ENCODE measurements at places on chromosomes 7 and 10. TPM values are rescaled to one million over a fixed set of nuclear protein-coding genes. Genes with fewer than 3 reads are reported as not detected.

- no peak for DNase-seq
Measured at GRCh38 chr10:117716889-117717288, 174.3 kb downstream of the EMX2 start.

DNA sequence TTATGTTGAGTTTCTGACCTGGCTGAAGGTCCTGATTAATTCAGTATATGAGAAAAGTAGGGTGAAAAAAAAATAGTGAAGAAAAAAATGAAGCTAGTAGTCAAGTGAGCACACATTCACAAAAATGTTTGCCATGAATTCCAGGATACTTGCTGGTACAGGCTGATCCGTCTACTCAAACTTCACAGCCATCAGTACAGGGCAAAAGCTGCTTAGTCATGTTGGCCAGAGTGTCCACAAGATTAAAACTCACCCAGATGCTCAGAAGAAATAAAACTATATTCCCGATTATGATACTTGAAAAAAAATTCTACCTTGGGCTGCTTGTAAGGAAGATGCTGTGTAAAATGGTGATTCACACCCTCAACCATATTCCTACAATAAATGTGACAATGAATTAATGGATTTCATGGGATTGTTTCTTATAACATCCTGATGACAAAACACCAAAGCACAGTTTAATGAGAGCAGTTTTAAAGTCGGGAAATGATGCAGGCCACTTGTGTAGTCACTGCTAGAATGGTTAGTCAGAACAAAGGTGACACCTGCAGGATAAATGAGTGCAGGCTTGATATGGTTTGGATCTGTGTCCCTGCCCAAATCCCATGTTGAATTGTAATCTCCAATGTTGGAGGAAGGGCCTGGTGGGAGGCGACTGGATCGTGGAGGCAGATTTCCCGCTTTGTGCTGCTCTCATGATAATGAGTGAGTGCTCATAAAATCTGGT is 49.2 kb upstream of the ANKRD1 start:
- peak; percentile 60 for DNase-seq

DNA sequence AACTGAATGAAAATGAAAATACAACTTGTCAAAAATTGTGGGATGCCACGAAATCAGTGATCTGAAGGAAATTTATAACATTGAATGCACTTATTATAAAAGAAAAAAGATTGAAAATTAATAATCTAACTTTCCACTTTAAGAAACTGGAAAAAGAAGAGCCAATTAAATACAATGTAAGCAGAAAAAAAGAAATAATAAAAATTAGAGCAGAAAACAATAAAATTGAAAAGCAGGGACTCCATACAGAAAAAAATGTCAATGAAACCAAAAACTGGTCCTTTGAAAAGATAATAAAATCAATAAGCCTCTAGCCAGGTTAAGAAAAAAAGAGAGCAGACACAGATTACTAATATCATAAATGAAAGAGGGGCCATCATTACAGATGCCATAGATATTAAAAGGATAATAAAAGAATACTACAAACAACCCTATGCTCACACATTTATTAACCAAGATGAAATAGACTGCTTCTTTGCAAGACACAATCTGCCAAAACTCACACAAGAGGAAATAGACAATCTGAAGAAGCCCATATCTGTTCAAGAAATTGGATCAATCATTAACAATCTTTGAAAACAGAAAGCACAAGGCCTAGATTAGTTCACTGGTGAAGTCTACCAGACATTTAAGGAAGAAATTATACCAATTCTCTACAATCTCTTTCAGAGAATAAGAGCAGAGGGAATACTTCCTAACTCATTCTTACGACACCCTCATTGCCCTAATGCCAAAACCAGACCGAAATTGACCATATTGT is 233.8 kb upstream of the NEBL start:
- no peak for DNase-seq

GRCh38 chr10:130935128-130935439 is 376.4 kb downstream of the TCERG1L start:
- DNase-seq = no peak

GRCh38 chr7:55019191-55019690 is 424 bp downstream of the EGFR start:
- peak; percentile 20 for DNase-seq

DNA sequence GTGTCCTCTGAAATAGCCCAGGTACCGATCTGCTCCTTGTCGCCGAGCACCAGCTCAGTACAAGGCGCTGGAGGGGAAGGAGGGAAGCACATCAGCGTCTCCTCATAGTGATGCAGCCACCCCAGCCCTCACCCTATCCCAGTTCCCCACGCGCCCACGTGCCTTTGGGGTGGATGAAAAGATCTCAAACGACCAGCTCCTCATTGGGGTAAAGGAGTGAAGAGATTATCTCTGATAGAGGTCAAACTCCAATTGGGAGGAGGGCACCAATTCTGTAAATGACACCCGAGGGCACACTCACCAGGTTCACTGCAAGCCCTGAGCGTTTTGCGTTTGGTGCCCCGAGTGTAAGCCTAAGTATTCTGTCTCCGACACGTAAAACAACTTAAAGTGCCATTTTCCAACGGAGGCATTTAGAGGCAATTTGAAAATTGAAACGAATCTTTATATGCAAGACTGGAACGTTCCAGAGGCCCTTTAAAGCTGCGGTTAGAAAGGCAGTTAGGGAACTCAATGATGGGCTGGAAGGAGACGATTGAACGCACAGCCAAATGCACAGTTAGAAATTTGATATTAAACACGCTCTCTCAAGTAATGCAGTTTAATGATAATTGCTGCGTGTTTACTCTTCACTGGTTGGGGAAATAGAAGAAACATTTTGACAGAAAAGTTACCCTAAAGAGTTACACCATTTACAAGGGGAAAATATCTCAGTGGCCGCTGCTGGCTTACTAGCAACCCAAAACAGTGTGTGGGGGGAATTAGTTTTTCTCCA is 8.9 kb upstream of the EMX2 start:
- no peak for DNase-seq

DNA sequence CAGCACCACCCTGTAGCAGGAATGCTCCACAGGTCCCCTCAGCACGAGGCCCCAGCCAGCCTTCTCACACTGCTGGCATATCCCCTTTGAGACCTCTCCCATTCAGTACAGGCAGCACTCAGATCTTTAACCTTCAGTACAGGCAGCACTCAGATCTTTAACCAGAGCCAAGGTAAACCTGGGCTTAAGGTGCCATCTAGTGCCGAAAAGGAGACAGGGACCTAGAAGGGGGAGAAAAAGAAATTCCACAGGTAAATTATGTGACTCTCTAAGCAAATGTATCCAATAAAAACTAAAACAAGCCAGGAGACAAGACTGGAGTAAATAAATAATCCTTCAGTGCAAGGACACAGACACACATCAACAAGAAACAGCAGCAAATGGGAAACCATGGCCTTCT is 358.6 kb downstream of the PTPRN2 start:
- no peak for DNase-seq

- DNase-seq = peak; percentile 31
Measured at GRCh38 chr10:24209946-24210491, 1.1 kb downstream of the KIAA1217 start.

GRCh38 chr7:24756545-24757352 is 515 bp downstream of the GSDME start:
- peak; percentile 63 for DNase-seq

Gene OR6V1
- not detected for total RNA-seq

Gene SLC18A3
- not detected for total RNA-seq

Gene JCAD
- 46.2 TPM for total RNA-seq

- DNase-seq = no peak
Measured at GRCh38 chr7:4835398-4836205, 26.2 kb downstream of the PAPOLB start.

Gene RNF133
- total RNA-seq = 0.60 TPM

- DNase-seq = no peak
Measured at GRCh38 chr7:22250390-22250789, 106.6 kb downstream of the RAPGEF5 start.

GRCh38 chr10:69916118-69916517 is 114.4 kb downstream of the COL13A1 start:
- DNase-seq = no peak

GRCh38 chr10:90912854-90913479 is 7.9 kb downstream of the ANKRD1 start:
- peak; percentile 53 for DNase-seq

GRCh38 chr10:102634686-102635085 is 9.6 kb upstream of the TRIM8 start:
- no peak for DNase-seq

DNA sequence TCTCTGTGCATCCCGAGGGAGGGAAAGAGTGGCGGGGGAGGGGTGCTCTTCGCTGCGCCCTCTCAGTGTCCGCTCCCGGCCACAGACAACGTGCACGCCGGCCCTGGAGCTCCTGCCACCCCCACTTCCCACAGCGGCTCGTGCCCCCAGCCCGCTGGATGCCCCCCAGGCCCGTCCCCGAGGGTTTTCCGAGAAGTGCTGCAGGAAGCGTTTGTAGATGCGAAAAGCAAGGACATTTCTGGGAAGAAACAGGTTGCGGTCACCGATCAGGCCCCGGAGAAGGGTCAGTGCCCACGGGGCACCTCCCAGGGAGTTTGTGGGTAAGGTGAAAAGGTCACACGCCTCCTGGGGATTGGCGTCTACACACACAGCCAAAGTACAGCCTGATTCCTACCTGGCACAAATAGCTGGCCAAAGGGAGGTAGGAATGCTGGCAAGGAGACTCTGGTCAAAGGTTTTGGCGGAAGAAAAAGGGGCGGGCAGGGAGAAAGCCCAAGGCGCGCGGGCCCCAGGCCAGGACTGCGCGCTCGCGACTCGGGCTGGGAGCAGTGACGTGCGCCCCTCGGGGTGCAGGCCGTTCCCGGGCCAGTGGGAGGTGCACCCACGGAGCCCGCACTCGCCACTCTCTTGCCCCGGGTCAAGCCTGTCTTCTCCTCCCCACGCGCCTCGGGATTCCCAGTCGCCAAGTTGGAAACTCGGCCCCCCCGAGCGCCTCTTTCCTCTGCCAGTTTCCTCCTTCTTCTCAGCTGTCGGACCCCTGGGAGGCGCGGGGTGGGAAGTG is 1.5 kb upstream of the NRP1 start:
- peak; percentile 23 for DNase-seq

Gene SEMA3C
- 6.1 TPM for total RNA-seq

DNA sequence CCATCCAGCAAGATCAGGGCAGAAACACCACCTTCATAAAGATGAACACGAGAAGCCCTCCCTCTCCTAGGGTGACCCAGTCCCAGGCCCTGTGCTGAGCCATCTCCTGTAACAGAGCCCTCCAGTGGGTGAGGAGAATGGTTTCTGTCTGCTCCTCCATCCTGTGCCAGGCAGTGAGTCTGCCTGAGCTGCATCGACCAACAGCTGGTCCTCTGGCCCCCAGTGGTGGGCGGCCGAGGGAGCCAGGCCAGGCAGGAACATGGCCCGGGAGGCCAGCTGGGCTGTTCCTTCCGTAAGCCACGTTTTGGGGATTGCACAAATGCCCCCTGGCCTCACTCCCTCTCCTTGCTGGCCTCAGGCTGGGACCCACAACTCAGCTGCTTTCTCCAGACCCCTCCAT is 73.5 kb downstream of the GRB10 start:
- no peak for DNase-seq

DNA sequence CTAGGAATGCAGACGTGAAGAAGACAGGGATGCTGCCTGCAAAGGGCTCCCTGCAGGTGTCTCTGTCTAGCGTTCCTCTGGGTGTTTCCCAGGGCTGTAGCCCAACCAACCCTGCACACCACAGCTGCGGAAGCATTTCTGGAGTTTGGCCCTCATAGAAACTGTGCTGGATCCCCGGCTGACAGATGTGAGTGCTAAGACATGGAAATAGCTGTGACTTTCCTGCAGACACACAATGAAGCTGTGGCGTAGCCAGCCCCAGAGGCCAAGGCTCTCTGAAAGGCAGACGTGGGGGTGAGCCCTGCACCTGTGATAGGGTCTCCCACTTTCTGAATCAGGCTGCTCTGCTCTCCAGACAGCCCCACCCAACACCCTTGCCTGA is 44.8 kb downstream of the ADCYAP1R1 start:
- DNase-seq = no peak

Gene TMEM213
- not detected for total RNA-seq

- peak; percentile 82 for DNase-seq
Measured at GRCh38 chr7:36487756-36488336, 98.2 kb downstream of the ANLN start.

- DNase-seq = peak; percentile 41
Measured at GRCh38 chr10:118692872-118693271, 61.9 kb downstream of the CACUL1 start.

DNA sequence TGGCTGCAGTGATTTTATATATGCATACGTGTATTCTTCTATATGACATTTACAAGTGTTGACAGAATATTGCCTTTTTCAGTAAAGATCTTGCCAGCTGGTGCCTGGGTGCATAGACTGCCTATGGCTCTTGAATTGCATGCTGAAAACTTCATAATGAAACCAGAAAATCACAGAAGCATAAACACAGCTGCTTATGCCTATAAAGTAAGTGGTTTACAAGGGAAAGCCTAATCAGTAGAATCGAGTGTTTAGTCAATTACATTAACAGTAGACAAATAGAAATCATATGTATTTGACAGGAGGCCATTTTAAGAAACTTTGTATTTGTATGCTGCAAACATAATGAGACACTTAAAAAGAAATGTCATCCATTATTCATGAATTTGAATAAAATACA is 82.5 kb downstream of the TMEM168 start:
- DNase-seq = no peak

- DNase-seq = no peak
Measured at GRCh38 chr7:27073076-27073475, 22.7 kb downstream of the HOXA1 start.

Gene CYP2C19
- not detected for total RNA-seq

- DNase-seq = peak; percentile 84
Measured at GRCh38 chr10:13716081-13717071, 129.6 kb downstream of the PRPF18 start.

Gene CRYGN
- total RNA-seq = not detected

- no peak for DNase-seq
Measured at GRCh38 chr7:44163591-44163990, 22.5 kb upstream of the MYL7 start.

DNA sequence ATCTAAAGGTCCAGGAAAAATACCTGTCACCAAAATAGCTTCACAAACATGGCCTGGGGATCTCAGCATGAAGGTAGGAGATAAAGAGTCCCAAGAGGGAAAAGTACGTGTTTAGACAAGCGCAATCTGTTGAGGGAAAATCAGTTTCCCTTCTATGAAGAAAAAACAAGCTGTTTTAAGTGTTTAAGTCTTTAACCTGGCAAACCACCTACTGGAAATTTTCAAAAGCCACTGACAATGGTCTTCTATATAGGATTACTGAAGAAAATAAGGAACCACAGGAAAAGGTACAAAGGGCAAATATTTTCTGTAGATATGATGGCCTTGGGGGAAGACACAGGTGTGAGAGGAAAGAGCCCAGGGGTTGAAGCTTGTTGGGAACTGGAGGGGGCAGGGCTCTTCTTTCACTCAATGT is 21.2 kb downstream of the ALDH18A1 start:
- DNase-seq = no peak

Gene ZNF736
- total RNA-seq = 8.3 TPM

All from lung microvascular endothelial cell (primary cell).